Activated CD8-positive, alpha-beta memory T cell treated with anti-CD3 and anti-CD28 coated beads for 24 hours (primary cell): ENCODE measurements at places on chromosomes 7 and 10.

GRCh38 chr10:6195846-6196245 is 6.9 kb upstream of the PFKFB3 start:
- DNase-seq, result no peak

DNA sequence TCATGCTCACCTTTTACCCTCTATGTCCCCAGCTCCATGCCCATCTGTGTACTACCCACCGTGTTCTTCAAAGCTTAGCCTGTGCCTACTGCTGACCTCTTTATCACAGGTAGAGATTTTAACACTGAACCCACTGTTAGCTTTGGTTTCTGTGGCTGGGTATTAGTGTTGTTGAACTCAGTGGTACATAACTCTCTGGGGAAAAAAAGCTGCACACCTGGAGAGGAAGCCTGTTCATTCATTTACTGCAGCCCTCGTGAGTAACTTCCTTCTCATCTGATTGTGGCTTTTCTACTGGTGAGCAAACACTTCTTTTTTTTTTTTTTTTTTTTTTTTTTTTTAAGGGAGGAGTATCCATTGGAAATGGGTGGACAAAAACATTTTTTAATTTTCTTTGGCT is 326.3 kb downstream of the CCSER2 start:
- DNase-seq, result no peak

- no peak for DNase-seq
Observed at GRCh38 chr7:26550492-26550891, 258.8 kb downstream of the SNX10 start.

- DNase-seq, result no peak
Observed at GRCh38 chr10:36366843-36367242, 724.7 kb upstream of the FZD8 start.

DNA sequence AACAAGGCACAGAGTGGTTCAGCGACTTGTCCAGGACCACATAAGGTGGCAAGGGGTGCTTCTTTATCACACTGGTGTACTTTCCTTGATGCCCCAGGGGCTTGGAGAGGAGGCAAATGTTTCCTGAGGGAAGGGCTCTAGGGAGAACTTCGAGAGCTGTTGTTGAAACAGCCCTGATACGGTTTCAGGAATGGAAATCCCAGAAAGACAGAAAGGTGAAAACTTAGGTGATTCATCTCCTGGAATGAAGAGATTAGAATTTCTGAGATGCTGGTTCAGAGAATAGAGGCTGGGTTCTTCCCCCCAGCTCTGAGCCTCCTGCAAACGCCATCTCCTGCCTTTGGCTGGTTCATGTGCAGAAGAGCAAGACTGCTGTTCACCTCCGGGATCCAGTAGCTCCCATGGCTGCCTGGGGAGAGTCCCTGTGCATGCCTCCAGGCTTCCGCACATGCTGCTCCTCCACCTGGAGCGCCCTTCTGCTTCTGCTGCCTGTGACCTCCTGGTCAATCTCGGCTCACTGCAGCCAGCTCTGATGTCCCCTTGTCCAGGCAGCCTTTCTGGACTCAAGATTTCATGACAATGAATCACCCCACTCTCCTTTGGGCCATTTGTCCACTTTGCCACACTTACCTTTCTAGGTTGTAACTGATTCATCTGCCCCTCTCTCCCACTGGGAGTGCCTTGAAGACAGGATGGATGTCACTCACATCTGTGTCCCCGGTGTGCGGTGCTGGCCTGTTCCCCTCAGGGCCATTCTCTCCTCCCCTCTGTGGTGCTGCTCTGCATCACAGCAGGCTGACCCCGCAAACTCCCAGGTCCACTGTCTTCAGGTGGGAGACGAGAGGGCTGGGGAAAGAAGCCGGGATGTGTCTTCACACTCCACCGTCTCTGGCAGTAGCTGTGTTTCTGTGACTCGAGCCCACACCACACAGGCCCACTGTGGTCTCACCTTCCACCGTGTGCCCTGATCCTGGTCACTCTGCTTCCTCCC is 3.6 kb upstream of the CDH23 start:
- peak; percentile 52 for DNase-seq

DNA sequence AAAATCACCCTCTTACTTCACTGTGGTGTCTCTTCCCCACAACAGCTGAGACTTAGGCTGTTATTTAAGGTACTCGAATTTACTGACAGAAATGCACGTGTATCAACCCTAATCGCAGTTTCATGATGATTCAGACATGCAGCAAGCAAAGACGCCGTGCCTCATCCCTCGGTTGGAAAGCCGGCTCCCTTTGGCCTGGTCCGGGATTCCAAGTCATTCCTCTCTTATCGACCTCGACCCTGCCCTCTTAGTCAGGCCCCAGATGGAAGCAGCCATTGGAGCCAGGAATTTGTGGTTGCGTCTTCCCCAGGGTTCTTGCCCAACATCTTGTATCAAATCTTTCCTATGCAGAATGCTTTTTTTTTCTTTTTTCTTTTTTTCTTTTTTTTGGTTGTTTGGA is 229.5 kb downstream of the GATA3 start:
- no peak for DNase-seq

GRCh38 chr7:77368974-77369373 is 47.2 kb downstream of the GSAP start:
- DNase-seq, result no peak

GRCh38 chr7:119132436-119132835 is 907.9 kb downstream of the ANKRD7 start:
- DNase-seq, result no peak

DNA sequence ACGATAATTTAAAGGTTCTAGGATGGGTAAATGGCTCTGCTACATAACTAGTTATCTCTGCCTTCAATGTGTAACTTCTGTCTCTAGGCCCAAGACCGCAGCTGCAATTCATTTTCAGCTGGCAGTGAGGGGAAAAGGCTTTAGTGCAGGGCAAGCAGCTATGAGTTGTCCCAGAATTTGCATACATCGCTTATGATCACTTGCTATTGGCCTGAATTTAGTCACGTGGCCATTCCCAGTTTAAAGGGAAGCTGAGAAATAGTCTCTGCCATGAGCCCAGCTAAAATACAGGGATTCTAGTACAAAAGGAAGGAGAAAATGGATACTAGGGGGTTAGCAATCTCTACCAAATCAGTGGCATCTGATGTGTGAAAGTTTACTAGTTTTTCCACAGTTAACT is 145.8 kb upstream of the IMMP2L start:
- DNase-seq, result no peak

DNA sequence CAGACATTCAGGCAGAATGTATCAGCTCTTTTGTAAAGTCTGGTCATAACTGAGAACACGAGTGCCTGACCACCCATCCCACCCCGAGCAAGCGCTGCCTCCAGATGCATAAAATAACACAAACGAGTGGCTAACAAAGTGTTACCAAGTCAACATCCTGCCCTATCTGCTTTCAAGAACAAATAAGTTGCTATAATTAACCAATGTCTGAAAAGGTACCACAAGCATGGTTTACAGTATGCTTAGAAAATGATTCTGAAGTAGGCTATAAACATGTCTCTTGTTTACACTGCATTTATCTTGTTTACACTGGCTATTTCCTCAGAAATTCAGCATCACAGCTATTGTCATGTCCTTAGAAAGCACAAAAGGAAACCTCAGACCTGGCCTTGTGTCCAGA is 49.5 kb downstream of the PIK3AP1 start:
- DNase-seq, result no peak

DNA sequence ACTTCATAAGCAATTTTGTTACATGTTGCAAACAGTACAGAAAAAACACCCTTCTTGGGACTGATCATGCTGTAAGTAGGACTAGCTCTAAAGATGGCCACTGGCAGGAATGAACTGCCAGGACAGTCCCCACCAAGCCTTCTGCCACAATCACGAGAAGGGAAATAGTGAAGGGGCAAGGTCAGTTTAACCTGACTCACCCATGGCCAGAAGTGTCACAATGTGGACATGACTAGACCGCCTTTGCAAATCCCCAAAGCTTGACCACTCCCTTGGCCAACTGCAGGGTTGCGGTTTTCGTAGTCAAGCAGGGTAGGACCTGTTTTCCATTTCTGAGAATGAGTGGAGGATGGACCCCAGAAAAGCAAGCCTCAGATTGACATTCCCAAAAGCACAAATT is 19.4 kb upstream of the FRAT2 start:
- DNase-seq, result no peak

- DNase-seq, result peak; percentile 83
Observed at GRCh38 chr10:3783316-3783681, 1.7 kb downstream of the KLF6 start.

GRCh38 chr7:73341877-73342276 is 13.9 kb downstream of the FKBP6 start:
- DNase-seq, result no peak

DNA sequence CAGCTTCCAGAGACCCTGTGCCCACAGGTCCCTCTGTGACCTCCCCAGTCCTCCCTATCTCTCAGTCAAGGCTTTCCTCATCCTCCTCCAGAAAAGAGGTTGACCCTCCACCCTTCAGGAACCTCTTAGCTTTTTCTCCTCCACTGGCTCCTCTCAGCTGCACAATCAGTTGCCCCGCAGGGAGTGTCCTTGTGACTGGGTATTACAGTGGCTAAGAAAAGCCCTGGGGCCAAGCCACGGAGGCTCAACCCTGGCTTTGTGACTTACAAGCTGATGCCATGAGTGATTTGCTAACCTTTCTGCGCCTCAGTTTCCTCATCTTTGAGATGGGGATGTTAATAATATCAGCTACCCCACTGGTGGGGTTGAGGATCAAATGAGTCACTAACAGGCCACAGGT is 66.4 kb upstream of the ZMIZ1 start:
- no peak for DNase-seq

DNA sequence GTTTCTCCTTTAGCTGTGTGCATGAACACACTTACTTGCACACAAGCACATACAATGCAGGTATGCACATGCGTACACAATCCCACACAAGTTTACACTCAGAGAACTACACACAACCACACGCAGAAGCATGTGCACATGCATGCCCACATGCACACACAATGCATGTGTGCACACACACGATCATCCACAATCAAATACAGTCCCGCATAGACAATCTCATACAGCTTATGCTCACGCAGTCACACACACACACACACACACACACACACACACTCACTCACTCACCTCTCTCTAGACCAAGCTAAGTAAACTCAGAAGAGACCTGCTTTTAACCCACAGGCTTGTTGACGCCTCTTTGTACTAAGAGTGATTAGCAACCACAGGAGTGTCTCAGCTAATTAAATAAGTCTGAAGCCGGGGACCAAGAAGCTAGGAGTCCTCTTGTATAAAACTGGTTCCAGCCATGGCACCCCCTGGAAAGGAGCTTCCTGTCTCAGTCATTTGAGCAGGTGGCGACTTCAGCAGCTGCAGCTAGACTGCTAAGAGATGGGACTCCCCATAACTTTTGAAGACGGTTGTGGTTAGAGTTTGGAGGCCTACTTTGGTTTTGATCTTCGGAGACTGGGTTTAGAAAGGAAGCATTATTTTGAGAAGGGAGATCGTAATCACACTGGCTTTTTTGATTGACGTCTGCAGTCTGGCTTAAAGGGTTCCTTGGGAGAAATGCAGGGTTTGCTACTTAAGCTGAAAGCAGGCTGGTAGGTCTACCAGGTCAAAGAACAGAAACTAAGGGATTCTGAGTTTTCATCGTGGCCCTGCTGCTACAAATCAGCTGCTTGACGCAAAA is 82.3 kb upstream of the ADRB1 start:
- DNase-seq, result peak; percentile 75

GRCh38 chr7:43303740-43304241 is 191.3 kb downstream of the HECW1 start:
- DNase-seq, result peak; percentile 78

GRCh38 chr10:101214446-101215396 is 14.5 kb downstream of the LBX1 start:
- DNase-seq, result peak; percentile 93

DNA sequence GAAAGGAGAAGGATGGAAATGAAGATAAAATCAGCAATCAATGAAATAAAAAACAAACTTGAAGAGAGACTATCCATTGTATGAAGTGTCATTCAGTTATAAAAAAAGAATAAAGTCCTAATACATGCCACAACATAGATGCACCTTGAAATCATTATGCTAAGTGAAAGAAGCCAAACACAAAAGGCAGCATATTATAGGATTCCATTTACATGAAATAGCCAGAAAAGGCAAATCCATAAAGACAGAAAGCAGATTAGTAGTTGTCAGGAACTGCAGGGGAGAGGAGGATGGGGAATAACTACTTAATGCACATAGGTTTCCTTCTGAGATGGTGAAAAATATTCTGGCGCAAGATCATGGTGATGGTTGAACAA is 6.6 kb upstream of the PON1 start:
- no peak for DNase-seq

GRCh38 chr10:119666709-119667004 is 15.5 kb downstream of the BAG3 start:
- no peak for DNase-seq

DNA sequence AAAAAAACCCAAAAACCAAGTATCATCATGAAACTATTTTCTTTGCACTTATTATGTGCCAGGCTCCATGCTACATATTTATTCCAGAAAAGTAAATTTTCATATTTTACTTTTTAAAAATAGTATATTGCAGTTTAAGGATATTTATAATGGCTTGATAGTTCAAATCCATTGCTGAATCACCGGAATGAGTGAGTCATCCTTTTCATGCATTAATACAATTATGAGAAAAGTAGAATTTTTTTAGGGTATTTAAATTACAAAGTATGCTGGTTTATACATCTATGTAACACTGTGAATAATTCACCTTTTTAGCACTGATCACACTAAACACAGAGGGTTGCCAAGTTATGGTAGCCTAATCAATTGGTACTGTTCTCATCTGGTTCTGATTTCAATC is 54.3 kb downstream of the SLC16A9 start:
- DNase-seq, result no peak

DNA sequence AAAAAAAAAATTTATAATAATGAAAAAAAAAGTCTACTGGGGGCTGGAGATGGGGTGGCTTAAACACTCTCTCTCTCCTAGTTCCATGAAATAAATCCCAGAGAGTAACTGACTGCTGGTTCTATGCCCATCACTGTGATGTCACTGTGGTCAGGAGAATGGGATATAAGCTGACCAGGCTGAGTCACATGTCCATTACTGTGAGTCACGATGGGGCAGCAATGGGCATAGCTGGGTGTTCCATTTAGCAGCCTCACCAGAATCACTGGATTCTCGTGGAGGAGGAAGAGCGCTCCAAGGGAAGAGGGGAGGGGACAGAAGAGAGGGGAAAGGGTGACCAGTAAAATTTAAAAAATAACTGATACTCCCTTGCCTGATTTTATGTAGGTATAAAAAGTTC is 37.1 kb downstream of the MASTL start:
- DNase-seq, result no peak

DNA sequence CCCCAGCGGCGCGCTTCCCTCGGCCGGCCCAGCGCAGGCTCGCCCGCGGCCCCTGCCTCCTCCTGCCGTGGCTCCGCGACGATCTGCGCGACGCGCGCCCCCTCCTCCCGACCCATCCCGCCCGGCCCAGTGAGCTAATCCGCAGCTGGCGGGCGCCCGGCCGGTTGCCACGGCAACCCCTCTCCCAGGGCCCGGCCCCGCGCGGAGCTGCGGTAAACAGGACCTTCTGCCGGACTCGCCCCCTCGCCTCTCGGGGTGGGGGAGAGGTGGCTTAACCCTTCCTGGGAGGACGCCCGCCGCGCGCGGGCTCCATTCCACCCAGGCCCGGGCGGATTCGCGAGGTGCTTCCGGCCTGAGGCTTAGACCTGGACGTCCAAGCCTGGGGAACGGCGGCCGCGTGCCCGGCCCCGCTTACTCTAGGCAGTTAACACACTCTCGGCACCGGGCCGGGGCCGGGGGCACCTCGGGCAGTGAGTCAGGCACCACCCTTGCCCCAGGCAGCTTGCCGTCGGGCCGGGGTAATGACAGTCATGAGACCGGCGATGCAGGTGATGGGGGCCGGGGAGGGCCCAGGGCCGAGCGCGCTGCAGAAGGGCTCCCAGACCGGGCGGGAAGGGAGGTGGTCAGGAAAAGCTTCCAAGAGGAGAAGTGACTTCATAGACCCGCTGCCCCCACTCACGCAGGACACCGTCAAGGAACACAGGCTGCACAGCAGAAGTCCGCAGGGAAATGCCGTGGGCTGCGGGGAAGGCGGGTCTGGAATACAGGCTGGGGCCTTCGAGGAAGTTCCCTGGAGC is at the start of gene DENND2A:
TSS of gene DENND2A (minus strand) at position 87 of the 797 bp plus-strand sequence. CDS start 38,416 bp downstream, outside the sequence.
- no peak for DNase-seq
